ENCODE measurements at places on chromosomes 1 and 21.

GRCh38 chr1:221040691-221041285, 161.5 kb downstream of the HLX start:
- DNase-seq: no peak

DNA sequence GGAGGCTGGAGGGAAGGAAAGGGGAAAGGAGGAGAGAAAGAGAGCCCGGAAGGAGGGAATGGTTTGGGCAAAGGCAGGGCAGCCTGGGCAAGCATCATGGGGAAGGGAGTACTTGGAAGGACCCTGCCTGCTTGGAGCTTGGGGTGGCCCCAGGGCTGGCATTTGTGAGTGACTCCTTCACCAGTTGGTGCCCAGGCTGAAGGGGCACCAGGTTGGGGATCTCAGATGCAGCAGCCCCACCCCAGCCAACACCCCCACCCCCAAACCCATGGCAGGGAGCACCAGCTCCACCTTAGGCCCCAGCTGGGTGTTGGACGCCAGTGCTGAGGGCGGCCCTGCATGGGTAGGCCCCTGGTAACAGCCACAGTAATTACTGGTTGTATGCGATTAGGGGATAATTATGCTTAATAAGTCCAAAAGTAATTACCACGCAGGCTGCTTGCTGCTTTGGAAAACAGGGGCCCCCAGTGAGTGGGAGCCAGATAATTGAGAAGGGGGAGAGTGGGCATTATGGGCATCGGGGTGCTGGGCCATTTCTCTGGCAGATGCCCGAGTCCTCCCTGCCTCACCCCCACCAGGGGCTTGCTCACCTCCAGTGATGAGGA, 78.3 kb downstream of the VWA5B1 start:
- no peak for DNase-seq

GRCh38 chr1:25099343-25099951, 132.9 kb downstream of the SYF2 start:
- no peak for DNase-seq

- DNase-seq: no peak
Measured at GRCh38 chr1:33608825-33609400, 136.5 kb downstream of the ZSCAN20 start.

DNA sequence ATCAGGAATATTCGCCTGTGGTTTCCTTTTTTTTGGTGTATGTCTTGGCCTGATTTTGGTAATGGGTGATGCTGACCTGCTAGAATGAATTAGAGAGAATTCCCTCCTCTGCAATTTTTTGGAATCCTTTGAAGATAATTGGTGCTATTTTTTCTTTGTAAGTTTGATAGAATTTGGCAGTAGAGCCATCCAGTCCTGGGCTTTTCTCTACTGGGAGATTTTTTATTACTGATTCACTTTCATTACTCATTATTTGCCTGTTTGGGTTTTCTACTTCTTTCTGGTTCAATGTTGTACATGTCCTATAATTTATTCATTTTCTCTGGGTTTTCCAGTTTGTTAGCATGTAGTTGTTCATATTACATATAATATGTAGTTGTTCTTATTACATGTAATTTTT, 48.7 kb downstream of the NTMT2 start:
- DNase-seq: no peak

DNA sequence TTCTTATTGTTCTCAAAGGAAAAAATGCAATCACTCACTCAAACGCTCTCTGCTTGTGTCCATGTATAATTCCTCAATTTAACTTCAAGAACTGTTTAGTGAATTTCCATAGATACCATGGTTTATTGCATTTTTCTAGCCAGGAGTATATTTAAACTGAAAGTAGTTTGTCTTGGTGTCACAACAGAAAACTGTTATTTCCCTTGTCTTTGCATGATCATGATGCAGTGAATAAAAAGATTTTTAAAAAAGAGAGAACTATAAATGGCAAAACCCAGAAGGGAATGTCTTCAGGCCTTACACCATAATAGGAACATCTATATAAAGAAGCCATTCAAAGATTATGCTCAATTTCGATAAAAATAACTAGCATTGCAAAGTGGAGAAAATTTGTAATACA, 523.5 kb upstream of the ADGRL4 start:
- no peak for DNase-seq

- DNase-seq: no peak
Measured at GRCh38 chr21:31678478-31678877, 19.0 kb downstream of the SOD1 start.

GRCh38 chr1:46061146-46061545, 71.3 kb downstream of the PIK3R3 start:
- no peak for DNase-seq

DNA sequence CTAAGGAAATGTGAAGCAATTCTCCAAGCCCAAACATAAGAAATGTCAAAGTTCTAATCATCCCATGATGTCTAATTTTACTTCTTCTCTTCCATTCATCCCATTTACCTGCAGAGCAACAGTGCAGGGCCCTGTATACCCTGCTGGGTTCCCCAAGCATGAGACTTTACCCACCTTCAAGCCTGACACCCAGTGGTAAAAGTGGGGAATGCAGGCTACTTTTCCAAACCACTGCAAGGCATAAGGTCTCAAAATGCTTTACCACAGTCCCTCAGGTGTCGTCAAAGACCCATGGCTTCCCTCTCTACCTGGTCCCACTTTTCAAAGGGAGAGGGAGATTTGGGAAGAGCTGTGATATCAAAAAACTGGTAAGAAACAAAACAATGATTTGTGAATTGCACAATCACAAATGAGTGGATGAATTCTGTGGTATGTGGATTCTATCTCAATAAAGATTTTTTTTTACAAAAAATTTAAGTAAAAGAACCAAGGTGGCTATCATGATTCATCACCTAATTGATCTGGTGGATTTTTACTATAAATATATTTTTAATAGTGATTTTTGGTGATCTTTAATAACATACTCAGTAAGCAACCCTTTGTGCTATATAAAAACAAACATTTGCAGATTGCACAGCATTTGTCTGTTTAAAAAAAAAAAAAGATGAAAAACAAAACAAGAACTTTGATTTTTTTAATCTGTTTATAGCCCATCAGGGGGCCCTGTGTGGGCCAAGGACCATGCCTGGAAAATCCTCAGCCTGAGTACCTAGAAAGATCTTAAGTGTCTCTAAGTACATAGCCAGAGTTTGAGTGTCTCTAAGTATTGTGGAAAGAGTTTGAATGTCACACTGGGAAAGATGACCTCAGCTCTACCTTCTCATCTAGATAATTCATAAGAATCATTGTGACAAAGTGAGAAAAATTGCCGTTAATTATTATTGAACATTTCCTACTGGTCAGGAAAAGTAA, 73.1 kb upstream of the GJB5 start:
- peak; percentile 7 for DNase-seq
